Sigmoid colon (tissue), 7 donors: ENCODE measurements at places on chromosomes 5 and 9. TPM values are rescaled to one million over a fixed set of nuclear protein-coding genes. Genes with fewer than 3 reads are reported as not detected.

TESK1 gene
- total RNA-seq = 23.5 TPM

LMX1B gene
- total RNA-seq = 0.14 TPM

HCN1 gene
- total RNA-seq = 0.14 TPM

GRIA1 gene
- total RNA-seq = 1.1 TPM

GFI1B gene
- not detected for total RNA-seq

CREBRF gene
- total RNA-seq = 47.9 TPM

CCDC187 gene
- total RNA-seq = not detected

NIM1K gene
- total RNA-seq = 3.6 TPM

CNTNAP3 gene
- total RNA-seq = 14.7 TPM

IFNB1 gene
- total RNA-seq = not detected

CCIN gene
- total RNA-seq = 0.95 TPM
